ENCODE measurements at places on chromosomes 2 and 18. TPM values are rescaled to one million over a fixed set of nuclear protein-coding genes. Genes with fewer than 3 reads are reported as not detected.

- peak; percentile 37 for DNase-seq
Observed at GRCh38 chr18:3060667-3061580, 48.0 kb upstream of the LPIN2 start.

DNA sequence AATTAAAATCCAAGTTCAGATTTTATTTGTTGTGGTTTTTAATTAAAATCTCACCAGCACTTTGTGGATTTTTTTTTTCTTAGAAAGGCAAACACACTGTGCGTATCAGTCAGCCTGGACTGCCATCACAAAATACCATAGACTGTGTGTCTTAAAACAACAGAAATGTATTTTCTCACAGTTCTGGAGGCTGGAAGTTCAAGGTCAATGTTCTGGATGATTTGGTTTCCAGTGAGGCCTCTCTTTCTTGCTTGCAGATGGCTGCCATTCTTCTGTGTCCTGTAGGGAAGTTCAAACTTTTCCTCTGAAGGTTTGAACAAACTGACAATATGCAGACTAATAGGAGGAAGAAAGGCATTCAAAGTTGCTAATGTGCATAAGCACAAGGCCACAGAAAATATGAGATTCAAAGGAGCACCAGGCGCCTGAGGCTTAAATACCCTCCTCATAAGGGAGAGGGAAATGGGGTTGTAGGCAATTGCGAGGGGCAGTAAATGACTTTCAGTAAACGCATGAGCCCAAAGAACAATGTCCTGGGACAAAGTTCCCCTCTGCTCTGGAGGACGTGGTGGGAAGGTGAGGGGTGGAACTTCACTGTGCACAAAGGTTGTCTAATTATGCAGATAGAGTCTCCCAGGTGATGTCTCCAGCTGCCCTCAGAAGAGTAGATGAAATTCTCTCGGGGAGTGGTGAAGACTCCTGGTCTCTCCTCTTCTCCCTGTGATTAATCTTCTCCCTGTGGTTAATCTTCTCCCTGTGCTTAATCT, 26.5 kb upstream of the KCNF1 start:
- no peak for DNase-seq

DNA sequence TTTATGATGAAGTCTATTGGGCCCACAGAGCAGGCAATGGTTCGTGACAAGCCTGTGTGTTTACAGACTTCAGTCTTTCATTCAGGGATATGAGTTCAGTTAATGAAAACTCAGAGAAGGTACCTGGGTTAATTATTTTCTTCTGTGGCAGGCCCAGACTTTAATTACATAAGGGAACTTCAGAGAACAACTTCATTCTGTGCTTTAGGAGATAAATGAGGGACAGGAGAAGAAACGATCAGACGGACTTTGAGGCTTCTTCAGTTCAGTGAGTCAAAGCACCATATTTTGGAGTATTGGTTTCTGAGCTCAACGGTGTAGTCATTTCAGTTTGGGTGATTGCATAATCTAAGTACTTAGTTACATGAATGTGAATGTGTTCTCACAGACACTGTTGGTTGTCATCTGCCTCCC, 203.0 kb upstream of the KCNJ3 start:
- DNase-seq, result no peak

DNA sequence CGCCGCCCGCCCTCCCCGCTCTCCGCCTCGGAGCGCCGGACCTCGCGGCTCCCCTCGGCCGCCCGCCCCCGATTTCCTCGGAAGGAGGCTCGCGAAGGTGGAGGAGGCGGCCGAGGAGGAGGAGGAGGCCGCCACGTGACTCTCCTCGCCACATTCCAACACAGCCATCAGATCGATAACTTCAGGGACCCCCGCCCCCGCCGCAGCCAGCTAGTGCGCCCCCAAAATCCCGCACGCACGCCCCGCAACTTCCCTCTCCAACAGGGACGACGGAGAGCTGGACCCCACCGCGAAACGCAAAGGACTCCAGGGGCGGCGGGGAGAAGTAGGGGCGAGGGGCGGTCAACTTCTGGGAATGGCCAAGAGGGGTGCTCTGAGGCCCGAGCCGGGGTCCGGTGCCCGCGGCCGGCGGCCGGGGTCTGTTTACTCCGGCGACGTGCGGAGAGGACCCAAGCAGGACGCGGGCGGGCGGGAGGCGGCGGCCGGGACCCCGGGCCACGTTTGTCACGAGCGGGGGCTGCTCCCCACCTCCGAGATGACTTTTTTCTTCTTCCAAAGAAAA, 2.0 kb downstream of the ZNF521 start:
- DNase-seq, result no peak

DNA sequence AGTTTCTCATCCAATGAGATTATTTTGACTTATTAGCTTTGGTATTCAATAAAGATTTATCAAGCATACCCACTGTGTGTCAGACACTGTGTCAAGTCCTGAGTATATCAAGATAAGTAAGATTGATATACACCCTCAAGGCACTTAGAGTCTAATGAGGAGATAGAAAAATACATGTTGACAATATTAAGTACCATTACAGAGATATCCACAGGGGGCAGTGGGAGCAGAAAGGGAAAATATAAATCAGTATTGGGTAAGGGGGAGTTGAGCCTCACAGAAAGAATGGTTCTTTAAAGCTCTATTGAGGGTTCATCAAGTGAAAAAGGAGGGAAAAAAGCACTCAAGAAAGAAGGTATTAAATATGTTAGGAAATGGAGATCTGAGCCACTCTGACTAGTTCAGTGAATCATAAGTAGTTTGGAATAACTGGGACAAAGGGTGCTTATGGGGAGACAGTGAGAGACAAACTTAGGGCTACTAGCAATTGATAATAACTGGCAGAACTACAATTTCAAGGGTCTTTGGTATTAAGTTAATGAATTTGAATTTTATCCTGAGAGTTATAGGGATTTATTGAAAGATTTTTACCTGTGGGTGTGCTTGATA, 45.5 kb upstream of the SLC8A1 start:
- no peak for DNase-seq

DNA sequence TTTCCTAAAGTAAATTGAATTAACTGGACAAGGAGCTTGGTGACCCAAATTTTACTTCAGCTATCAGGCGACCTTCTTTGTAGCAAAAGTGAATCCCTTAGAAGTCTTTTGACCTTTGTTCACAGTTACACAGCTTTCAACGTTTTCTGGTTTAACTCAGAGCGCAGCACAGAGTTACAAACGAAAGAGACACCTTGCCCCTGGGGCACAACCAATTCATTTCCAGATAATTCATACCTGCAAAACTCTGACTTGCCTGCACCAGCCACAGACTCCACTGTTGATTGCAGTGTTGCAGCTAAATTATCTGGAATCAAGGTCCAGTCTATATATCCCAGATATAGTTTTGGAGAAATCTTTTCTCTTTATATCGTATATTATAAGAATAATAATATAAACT, 358.6 kb upstream of the VWC2L start:
- DNase-seq, result no peak

GRCh38 chr2:231037731-231038482, 584 bp downstream of the C2orf72 start:
- DNase-seq, result no peak

- no peak for DNase-seq
Observed at GRCh38 chr2:10489842-10490555, 41.9 kb upstream of the ODC1 start.

DNA sequence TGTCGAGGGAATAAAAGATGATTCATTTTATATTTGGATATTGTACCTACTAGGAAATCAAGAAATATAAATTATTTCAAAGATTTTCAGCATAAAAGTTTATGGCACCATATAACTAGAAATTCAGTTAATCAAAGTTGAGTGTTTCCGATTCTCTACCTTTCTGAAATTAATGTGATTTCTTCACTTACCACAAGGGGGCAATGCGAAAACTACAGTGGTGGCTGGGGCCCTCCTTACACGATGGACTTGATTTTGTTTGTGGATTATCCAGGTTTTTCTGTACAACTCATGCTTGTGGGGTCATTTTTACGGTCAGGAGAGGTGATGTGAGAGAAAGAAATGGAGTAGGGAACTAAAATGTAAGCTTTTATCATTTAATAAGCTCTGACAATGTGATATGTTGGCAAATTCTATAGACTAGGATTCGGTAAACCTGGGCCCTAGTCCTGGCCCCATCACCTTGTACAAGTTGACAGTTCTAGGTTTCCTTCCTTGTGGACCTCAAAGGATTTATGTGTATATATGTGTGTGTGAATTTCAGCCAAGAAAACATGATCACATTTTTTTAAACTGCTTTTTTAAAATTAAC, 47.6 kb downstream of the G6PC2 start:
- no peak for DNase-seq

DNA sequence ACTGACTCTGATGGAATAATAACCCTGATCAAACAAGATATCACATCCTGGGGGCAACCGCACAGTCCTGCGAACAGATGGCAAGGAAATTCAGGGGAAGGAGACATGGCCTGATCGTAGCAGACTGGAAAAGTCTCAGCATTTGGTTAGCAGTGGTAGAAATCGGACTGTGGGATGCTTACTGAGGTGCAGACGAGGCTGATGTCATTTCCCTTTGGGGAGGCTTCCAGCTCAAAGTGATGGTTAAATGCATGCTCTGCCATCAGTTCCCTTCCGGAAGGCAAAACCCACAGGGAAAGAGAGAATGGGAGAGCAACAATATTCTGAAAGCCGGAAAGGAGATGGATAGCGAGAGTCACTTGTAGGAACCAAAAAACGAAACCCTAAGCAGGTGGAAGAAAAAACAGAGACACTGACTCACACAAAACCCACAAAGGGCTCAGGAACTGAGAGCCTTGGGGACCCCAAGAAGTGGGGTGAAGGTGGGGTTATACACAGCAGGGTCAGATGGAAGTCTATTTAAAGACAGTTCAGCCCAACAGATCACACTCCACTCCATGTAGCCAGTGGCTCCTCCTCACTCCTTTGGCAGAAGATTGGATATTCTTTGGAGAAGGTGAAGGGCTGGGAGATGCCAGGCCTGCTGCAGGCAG, 93.1 kb downstream of the INPP5D start:
- no peak for DNase-seq

GRCh38 chr2:119112230-119112629, 46.3 kb downstream of the C1QL2 start:
- no peak for DNase-seq

DNA sequence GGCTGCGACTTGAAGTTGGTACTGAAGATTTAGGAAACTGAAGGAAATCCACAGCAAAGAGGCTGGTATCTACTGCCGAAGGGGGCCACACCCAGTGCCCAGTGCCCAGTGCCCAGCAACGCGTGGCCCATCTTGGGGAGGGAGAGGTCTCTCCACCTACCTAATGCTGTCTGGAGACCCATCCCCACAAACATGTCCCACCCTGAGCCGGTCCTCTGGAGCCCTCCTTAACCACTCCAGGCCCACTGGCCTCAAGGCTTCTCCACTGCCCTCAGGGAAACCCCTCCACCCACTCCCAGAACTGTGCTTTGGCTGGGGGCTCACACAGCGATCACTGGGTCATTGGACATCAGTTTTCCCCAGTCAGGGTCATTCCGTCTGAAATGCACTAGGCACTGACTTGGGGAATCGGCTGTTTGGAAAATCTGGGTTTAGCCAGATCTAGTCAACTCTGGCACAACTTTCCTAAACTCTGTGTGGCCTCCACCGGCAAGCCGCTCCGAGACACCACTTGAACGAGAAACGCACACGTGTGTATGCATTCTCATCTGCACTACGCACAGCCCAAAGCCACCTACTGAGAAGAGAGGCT, 20.1 kb downstream of the GPR55 start:
- DNase-seq, result no peak

DNA sequence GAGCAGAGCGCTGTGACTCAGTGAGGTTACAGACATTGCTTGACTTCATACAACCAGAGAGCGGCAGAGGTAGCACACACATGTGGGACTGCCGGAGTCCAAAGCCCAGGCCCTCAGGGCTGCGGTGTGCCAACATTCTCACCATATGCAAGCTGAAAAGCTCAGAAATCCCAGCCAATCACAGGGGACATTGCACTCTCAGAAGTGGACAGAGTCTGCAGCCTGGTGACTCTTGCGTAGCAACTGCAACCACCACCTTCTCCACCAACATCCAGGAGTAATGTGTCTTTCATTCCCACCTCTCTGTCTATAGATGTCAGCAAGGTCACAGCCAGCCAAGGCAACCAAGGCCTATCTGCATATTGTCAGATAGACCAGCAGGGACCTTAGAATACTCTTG, 158.1 kb downstream of the TTC32 start:
- DNase-seq, result no peak

DNA sequence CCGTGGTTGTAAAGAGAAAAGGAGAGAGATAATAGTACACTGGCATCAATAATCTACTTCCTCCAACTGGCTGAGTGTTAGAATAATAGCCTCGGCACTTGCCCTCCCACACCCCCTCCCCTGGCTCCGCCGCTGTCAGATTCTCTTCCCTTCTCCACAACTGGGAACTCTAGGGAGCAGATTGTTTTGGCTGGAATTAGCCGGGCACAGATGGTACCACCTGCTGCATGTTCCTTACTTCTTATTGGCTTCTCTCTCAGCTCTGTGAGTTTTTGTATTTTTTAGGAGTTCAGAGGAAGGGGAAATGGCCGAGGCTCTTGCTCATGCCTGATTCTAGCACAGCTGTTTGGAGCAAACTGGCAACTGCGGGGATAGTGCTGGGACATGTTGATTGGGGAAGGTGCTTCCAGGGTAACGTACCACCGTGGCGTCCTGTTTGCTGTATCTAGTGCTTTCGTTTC, 140.0 kb downstream of the ZEB2 start:
- DNase-seq, result no peak

DNA sequence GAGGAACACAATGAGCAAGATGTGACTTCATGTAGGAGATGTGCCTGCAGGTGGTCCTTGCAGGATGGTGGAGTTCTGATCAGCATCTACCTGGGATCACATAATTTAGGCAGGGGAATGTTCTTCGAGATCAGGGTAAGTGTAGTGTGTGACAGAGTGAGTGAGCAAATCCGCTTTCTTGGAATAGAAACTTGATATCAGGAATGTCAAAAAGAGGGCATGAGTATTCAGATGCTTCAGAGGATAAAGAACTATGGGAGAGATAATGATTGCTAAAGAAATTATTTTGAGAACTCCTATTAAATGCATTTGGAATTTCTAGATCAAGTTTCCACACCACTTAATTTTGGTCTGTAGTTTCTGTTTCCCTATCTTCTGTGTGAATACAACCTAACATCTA, 463.6 kb upstream of the SLC14A2 start:
- DNase-seq, result no peak

The POTEI gene
- total RNA-seq, result not detected

The RAB17 gene
- total RNA-seq, result 0.73 TPM

The ZSWIM2 gene
- not detected for total RNA-seq

The ARHGAP15 gene
- total RNA-seq, result 271 TPM

The TUBA4B gene
- total RNA-seq, result not detected

The DUSP19 gene
- total RNA-seq, result 1.4 TPM

The FMNL2 gene
- 0.63 TPM for total RNA-seq

Data from T-cell (primary cell).